ENCODE measurements at places on chromosomes 16 and 17.

DNA sequence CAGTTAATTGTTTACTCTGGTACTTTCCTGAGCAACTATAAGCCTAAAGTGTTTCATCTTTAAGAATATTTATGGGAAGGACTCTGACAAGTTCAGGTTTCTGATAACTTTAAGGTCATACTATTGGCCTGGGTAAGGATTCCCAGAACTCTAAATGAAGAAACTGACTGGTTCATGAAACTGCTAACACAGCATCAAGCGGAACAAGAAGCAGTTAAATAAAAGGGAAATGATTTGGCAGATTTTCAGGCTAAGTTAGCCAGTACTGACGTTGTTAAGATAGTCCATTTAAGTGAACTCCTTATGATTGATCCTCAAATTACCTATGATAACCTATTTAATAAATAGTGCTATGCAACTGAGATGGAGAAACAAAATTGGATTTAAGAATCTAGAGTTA is 101.6 kb upstream of the CES5A start:
- no peak for DNase-seq

DNA sequence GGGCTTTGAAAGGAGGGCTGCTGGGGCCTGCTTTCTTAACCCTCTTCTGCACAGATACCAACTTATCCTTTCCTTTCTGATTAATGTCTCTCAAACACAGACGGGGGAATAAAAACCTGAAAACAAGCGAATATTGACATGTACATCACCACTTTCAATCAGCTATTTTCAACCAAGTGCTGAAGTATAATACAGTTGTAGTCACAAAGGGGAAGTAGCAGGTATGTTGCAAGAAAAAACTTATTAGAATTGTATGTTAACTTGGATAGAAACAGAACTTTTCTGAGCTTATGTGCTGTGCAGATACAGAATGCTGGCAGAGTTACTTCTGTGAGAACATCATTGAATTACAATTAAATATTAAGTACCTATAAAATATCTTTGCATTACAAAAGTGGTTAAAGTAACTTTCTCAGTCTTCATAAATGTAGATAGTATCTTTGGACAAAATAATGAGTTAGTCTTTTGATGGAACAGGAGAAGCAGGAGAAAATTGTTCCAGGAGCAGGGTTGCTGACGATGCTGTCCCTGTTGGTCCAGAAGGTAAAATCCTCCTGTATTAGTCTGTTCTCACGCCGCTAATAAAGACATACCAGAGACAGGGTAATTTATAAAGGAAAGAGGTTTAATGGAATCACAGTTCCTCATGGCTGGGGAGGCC is 59.5 kb downstream of the RPTOR start:
- DNase-seq = no peak

- peak; percentile 78 for DNase-seq
Measured at GRCh38 chr17:2084766-2085647, 30.1 kb downstream of the HIC1 start.

DNA sequence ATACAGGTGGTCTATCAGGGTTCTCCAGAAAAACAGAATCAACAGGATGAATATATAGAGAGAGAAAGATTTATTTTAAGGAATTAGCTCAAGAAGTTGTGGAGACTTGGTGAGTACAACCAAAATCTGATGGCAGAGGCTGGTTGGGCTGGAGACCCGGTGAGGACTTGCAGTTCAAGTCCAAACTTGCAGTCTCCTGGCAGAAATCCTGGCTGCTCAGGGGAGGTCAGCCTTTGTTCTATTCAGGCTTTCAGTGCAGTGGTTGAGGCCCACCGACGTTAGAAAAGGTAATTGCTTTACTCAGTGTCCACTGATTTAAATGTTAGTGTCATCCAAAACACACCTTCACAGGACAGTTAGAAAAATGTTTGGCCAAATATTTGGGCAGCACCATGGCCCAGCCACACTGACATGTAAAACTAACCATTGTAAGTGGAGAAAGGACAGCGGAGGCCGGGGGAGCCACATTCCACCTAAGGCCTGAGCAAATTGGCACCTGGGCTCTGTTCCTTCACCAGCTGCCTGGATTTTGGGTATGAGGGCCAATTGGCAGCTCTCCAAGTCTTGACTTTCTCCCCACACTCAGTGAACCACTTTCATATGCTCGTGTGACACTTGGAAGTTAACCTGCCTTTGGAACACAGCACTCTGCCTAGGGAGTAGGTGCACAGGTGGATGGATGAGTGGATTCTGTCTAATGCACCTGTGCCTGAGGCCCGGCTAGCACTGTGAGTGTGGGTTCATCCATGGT is 54.7 kb downstream of the CACNG5 start:
- no peak for DNase-seq

GRCh38 chr16:59341368-59341767 is 607.3 kb upstream of the GOT2 start:
- peak; percentile 31 for DNase-seq

GRCh38 chr17:49069585-49070273 is 62.8 kb upstream of the B4GALNT2 start:
- no peak for DNase-seq

DNA sequence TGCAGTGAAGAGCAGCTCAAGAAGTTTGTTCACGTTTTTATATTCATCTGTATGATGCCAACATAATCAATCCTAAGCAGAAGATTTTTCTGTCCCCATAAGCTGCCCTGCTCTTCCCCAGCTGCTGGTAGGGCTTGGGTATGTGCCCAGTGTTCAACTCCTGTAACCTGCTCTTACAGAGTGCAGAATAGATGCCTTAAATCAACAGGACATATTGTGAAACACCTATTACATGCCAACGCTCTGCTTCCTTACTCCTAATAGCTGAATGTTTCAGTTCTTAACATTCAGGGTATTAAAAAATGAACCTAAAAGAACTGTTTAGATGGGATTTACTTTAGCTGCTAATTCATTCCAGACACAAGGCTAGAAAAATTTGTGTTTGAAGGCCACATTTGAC is 190.9 kb downstream of the HS3ST3A1 start:
- no peak for DNase-seq

- DNase-seq = peak; percentile 4
Measured at GRCh38 chr16:77834635-77835540, 46.5 kb downstream of the VAT1L start.

- no peak for DNase-seq
Measured at GRCh38 chr17:14940938-14941265, 324.2 kb downstream of the PMP22 start.

GRCh38 chr17:50790618-50791017 is 23.3 kb upstream of the ANKRD40CL start:
- no peak for DNase-seq

DNA sequence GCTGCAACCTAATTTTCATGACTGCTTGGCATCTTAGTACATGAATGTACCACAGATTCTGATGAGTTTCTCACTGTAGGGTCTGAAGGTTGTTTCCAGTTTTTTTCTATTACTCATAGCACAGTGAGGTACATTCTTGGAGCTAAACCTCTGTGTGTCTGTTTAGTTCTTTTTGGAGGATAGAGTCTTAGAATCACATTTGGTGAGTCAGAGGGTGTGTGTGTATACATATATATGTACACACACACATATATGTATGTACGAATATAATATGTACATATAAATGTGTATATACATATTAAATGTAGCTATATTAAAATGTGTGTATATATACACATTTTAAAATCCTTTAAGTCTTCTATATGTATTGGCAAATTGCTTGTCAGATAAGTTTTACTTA is 72.9 kb downstream of the NTN1 start:
- DNase-seq = no peak

GRCh38 chr16:83666449-83666848 is 141.3 kb upstream of the HSBP1 start:
- no peak for DNase-seq

DNA sequence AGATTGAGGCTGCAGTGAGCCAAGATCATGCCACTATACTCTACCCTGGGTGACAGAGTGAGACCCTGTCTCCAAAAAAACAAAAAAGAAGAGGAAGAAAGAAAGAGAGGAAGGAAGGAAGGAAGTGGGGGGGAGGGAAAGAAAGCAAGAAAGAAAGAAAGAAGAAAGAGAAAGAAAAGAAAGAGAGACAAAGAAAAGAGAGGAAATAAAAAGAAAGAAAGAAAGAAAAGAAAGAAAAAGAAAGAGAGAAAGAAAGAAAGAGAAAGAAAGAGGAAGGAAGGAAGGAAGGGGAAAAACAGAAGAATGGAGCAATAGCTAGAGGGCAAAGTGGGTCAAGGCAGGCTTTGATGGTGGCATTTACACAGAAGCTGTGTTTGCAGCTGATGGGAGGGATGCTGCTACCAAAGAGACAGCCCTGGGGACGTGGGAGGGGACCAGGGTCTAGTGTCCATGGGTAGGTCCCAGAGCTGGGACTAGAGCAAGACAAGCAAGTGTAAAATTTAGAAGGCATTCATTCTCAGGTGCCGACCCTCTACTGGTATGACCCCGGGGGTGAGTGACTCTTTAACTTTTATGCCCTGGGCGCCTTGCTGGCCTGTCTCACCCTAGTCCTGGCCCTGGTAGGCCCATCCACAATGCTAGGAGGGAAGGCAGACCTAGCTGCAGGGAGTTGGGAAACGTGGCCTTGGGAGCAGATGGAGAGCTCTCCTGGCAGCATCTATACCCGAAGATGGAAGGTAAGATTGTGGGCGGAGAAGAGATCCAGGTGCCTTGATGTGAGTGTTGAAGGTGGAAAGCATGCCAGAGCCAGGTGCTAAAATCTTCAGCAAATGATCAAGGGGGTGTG is 2.0 kb upstream of the CES3 start:
- no peak for DNase-seq

- DNase-seq = peak; percentile 25
Measured at GRCh38 chr16:87582216-87582965, 19.9 kb upstream of the JPH3 start.

- DNase-seq = no peak
Measured at GRCh38 chr16:865026-865425, 64.5 kb upstream of the GNG13 start.

DNA sequence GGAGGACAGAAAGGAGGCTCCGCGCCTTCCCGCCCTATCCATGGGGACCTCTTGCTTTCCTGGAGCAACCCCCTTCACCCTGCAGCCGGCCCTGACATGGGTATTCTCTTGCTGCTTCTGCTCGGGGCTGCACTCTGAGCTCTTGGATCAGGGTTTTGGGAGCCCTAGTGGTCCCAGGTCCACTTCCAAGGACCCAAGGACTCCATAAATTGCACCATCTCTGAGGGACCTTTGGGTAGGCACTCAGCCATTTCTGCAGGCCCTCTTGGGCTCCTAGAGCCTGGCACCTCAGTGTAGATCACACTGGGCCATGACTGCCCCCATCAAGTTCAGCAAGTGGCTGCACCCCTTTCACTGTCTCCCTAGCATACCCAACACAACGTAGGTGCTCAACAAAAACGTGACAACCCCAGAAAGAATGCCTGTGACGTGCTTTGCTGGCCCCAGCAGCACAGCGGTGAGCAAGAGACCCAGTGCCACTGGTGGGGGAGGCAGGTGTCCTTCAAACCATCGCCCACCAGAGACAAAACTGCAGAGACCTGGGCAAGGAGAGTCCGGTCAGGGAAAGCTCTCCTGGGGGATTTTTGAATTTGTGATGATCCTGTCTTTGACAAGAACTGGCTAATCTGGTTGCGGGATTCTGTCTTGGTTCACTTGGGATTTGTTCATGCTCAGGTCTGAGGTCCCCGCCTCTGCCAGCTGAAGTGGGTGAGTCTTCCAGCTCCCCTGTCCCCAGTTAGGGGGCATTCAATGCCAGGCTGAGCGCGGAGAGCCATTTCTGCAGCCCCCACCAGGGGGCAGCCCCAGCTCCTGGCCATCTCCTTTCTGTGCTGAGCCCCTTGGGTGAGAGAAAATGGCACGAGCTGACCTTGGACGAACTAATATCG is 2.5 kb upstream of the RAB11FIP4 start:
- peak; percentile 45 for DNase-seq

DNA sequence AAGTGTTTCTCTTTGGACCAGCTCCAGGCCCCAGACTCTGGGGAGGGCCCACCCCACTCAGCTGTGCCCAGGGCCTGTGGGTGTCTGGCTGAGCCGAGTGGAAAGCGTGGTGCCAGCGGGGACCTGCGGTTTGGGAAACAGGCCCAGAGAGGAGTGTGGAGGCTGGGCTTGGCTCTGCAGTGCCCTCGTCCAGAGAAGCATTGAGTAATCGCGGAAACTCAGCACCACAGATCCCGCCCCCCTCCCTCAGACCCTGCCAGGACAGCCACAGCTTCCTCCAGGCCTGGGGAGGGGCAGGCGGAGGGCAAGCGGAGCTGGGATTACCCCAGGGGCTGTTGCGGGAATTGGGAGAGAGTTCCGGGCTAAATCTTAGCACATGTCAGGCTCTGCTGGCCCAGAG is 14.6 kb upstream of the PITPNA start:
- peak; percentile 81 for DNase-seq

DNA sequence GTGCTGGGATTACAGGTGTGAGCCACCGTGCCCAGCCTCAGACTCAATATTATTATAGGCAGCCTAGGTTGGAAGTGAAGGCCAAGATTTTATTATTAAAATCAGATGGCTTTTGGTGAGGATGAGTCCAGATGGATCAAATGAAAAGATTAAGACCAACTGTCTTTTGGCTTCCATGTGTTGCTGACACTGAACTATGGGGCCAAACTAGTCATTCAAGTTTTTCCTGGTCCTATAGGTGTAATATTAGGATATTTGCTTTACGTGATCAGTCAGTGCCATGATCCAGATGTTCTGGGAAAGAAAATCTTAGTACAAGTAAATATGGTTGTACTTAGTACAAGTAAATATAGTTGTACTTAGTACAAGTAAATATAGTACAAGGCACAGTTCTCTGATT is 140.6 kb downstream of the MAP2K6 start:
- DNase-seq = no peak

DNA sequence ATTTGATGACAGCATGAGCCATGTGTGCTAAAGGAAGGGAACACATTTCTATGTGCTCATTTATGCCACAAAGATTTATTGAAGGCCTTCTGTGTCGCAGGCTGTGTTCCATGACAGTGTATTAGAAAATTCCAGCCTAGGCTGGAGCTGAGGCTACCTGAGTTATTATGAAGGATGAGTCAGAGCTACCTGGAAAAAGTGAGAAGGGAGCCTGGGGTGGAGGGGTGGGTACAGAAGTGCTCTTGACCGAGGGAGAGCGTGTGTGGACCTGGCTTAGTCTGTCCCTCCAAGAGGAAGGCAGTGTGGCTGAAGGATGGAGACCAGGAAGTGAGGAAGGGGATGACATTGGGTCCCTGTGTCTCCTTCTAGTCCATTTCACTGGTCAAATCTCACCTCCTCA is 98.3 kb downstream of the N4BP1 start:
- DNase-seq = no peak

DNA sequence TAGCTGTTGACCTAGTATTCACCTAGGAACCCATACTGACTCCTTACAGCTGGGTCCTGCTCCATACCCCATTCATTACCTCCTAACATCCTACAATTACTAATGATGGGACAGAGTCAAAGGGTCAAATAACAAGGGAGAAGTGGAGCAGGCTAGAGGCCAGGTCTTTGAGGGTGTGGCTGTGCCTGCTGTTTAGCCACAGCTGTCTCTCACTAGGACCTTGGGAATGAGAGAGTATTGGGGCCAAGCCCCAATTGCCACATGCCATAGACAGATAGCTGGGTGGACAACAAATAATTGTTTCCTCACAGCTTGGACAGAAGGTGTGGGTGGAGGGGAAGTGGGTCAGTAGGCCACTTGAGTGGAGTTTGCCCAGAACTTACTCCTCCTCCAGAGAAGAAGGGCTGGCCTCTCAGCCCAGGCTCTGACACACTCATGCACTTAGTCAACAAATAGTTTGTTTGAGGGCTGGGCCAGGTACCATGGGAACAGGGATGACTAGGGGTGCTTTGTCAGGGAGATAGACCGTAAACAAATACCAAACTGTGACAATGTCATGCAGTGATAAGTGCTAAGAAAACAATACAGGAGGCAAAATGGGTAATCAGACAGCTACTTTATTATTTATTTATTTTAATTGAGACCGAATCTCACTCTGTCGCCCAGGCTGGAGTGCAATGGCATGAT is 10.2 kb upstream of the CENPT start:
- DNase-seq = peak; percentile 70
